Aorta (tissue), 5 donors: ENCODE measurements at places on chromosomes 5 and 9. TPM values are rescaled to one million over a fixed set of nuclear protein-coding genes. Genes with fewer than 3 reads are reported as not detected.
A peak's percentile ranks its signal among the peaks of the same experiment; 100 is the strongest.

GRCh38 chr9:106775960-106776359 lies 87.0 kb upstream of the ZNF462 start:
- no peaks in the 10 kb centered on the region for H3K27me3 ChIP-seq
- no peak overlapping the region for H3K4me3 ChIP-seq
- no peaks in the 10 kb centered on the region for H3K4me1 ChIP-seq

The PALM2AKAP2 gene
- total RNA-seq, result 58.1 TPM

The ZNF622 gene
- 22.7 TPM for total RNA-seq

DNA sequence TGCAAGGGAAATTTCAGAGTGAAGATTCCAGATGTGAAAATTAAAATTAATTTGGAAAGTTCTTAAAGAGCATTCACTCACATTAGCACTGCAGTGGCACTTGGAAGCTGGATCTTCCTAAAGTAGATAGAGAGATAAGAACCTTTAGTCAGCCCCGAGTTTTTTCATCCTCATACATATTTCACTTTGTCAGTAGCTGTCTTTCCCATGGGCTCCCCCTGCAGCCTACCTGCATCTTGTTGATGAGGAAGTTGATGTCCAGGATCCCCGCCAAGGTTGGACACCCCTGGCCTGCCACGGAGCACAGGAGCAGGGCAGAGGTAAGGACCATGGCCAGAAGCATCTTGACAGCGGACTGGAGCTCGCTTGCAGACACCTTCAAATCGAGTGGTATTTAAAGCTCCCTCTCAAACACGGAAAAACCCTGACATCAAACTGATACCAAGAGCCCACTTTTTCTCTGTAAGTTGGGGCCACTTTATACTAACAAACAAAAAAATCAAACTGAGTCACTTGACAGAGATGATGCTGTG lies at the start of gene IL9:
Gene IL9 (minus strand): TSS at position 368 of the 533 bp plus-strand sequence. CDS start 25 bp downstream, at position 343.
- DNase-seq, result no peak
- H3K27ac ChIP-seq, result no peak within 1 kb of the TSS
- H3K4me3 ChIP-seq, result no peak within 1 kb of the TSS
- no peaks in the 10 kb centered on the region for H3K36me3 ChIP-seq

DNA sequence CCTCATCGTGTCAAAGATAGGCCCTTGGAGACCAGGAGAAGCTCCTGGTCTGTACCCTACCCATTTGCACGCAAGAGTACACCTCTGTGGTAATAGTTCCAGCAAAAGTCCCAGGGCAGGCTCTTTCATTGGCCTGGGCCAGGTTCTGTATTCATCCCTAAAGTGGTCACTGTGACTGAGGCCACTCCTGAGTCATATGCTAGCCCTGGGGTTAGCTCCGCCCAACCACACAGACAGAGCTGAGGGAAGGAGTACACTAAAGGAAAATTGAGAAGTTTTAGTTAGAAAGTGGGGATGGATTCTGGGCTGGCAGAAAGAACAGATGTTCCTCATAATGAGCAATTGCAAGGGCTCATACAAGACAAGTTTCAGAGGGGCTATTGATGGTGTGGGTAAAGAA lies 206.7 kb downstream of the ARHGAP26 start:
- DNase-seq, result no peak
- peaks cover 4% of the 10 kb centered on the region for H3K4me1 ChIP-seq
- H3K36me3 ChIP-seq, result no peaks in the 10 kb centered on the region
- no peak overlapping the region for H3K4me3 ChIP-seq
- no peak overlapping the region for H3K27ac ChIP-seq

- H3K4me3 ChIP-seq, result no peak overlapping the region
- H3K27me3 ChIP-seq, result no peaks in the 10 kb centered on the region
- H3K36me3 ChIP-seq, result no peaks in the 10 kb centered on the region
- no peak for DNase-seq
- no peak overlapping the region for H3K27ac ChIP-seq
- H3K4me1 ChIP-seq, result no peaks in the 10 kb centered on the region
Observed at GRCh38 chr9:34332076-34332964, 3.0 kb downstream of the NUDT2 start.

DNA sequence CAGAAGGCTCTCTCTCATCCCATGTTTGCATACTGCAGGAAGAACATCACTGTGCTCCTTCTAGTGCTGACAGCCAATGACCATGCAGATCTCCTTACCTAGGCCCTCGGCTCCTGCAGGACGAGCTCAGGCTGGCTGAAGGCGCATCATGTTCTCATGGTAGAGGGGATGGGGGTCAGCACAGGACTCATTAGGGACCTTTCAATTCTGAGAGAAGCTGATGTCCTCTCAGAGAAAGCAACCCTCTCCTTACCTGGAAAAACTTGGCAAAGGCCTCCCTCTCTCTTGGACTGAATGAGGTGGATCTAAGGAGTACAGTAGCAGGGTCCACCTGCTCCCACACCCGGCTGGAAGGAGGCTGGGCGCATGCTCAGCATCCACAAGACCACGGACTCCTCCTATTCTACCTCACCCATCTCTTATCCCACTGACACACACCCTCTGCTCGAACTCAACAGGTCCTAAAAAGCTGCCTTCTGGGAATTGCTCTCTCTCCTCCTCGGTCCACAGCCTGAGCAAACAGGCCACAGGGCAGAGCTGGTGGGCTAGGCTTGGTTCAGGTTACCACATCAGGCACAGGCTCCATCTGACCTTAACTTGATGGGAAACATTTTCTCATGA lies 2.9 kb downstream of the IPPK start:
- H3K36me3 ChIP-seq, result peaks cover 3% of the 10 kb centered on the region
- DNase-seq, result no peak
- no peaks in the 10 kb centered on the region for H3K4me1 ChIP-seq
- no peak overlapping the region for H3K27ac ChIP-seq
- no peaks in the 10 kb centered on the region for H3K27me3 ChIP-seq

DNA sequence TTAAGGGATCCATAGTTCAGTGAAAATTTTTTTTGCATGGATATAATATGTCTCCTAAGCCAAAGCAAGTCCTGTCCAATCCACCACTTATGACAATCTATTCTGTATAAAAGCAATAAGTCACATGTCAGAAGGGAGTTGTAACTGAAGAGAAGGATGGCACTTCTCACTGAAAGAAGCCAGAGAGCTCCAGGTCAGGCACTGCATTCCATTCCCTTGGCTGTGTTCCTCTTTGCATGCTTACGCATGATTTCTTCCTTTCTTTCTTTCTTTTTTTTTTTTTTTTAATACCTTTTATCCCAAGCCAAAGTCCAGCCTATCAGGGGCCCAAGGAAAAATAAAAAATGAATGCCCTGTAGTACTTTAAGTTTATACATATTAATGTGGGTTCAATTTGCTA lies 39.8 kb downstream of the MAMDC2 start:
- H3K4me1 ChIP-seq, result no peaks in the 10 kb centered on the region
- no peak overlapping the region for H3K27ac ChIP-seq
- H3K27me3 ChIP-seq, result no peaks in the 10 kb centered on the region
- no peak overlapping the region for H3K4me3 ChIP-seq
- H3K36me3 ChIP-seq, result no peaks in the 10 kb centered on the region

- H3K36me3 ChIP-seq, result no peaks in the 10 kb centered on the region
- H3K27me3 ChIP-seq, result no peaks in the 10 kb centered on the region
- H3K4me3 ChIP-seq, result no peak overlapping the region
- peaks cover 1% of the 10 kb centered on the region for H3K4me1 ChIP-seq
- DNase-seq, result no peak
- H3K27ac ChIP-seq, result no peak overlapping the region
Observed at GRCh38 chr5:78615697-78616096, 32.9 kb downstream of the LHFPL2 start.

The SEMA5A gene
- 21.8 TPM for total RNA-seq

The FLT4 gene
- total RNA-seq, result 22.1 TPM

GRCh38 chr5:126523818-126524510 lies 71.1 kb downstream of the ALDH7A1 start:
- H3K27me3 ChIP-seq, result no peaks in the 10 kb centered on the region
- peak overlapping the region; percentile 77 for H3K27ac ChIP-seq
- peaks cover 5% of the 10 kb centered on the region for H3K4me1 ChIP-seq
- no peaks in the 10 kb centered on the region for H3K36me3 ChIP-seq

The PHF24 gene
- total RNA-seq, result 0.57 TPM

DNA sequence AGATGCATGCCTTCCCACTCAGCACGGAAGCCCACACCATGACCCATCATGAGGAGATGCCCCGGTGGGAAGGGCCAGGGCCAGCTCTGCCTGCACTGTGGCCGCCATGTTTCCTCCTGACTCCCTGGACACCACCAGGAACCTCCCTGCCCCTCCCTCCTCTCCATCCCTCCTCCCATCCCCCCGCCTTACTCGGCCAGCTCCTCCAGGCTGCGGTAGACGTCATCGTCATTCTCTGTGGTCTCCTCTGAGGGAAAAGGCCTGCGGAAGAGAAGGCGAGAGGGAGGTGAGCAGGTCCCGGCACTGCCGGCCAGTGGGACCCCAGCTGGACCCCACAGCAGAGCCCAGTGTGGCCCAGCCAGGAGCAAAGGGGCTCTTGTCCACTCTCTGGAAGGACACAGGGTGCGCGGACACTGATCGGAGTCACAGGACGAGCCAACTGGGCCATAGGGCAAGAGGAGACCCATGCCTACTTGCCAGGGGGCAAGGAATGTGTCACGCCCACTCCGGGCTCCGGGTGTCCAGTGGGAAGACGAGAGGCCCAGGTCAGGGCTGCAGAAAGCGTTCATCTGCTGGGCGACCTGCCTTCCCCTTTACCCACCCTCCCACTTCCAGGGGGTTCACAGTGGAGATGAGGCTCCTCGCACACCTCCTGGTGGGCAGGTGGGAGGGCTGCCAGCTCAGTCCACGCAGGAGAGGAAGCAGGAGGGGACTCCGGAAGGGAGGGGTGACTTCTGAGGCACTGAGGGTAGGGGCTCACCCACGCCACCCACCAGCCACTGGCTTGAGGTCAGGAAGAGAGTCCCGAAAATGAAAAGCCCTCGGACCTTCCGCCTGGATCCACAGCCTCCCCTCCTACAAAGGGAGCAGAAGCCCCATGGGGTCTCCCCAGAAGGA lies 96.2 kb upstream of the SARDH start:
- H3K4me1 ChIP-seq, result no peaks in the 10 kb centered on the region
- no peak overlapping the region for H3K4me3 ChIP-seq
- H3K27ac ChIP-seq, result no peak overlapping the region
- H3K36me3 ChIP-seq, result no peaks in the 10 kb centered on the region
- H3K27me3 ChIP-seq, result no peaks in the 10 kb centered on the region
- DNase-seq, result no peak

DNA sequence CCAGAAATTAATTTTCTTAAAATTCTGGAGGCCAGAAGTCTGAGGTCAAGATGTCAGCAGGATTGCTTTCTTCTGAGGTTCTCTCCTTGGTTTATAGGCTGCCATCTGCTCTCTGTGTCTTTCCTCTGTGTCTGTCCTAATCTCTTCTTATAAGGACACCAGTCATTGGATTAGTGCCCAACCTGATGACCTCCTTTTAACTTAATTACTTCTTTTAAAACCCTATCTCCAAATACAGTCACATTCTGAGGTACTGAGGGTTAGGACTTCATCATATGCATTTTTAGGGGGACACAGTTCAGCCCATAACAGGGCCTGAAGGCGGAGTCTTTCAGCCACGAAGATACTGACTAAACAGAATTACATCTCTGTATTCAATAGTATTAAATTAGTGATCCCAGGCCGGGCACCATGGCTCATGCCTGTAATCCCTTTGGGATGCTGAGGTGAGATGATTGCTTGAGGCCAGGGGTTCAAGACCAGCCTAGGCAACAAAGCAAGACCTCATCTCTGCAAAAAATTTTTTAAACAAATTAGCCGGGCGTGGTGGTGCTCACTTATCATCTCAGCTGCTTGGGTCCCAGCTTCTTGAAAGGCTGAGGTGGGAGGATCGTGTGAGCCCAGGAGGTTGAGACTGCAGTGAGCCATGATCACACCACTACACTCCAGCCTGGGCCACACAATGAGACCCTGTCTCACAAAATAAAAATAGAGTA lies 5.9 kb upstream of the RPS6 start:
- no peak overlapping the region for H3K4me3 ChIP-seq
- DNase-seq, result no peak
- no peaks in the 10 kb centered on the region for H3K27me3 ChIP-seq

DNA sequence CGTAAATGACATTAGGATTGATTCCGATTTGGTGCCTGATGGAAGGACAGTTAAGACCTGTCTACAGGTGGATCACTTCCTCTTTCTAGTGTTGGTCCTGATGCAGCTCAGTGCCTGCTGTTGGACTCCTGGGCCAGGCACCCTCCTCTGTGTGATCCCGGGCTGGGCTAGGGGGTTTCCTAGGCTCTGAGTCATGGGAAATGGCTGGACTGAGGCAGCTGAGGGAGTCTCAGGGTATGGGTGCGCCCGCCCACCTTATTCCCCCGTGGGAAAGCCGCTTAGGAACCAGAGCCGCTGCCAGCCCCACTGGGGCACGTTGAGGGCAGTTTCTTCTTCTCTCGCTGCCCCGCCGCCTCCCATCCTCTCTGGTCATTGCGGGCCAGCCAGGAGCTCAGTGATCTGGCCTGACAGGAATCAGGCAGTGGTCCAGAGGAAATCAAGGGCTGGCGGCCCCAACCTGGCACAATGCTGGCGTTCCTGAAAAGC lies 12.9 kb downstream of the TCF7 start:
- no peak overlapping the region for H3K4me3 ChIP-seq
- H3K36me3 ChIP-seq, result no peaks in the 10 kb centered on the region
- H3K27me3 ChIP-seq, result no peaks in the 10 kb centered on the region
- no peak overlapping the region for H3K27ac ChIP-seq

The GFI1B gene
- total RNA-seq, result not detected

- H3K4me1 ChIP-seq, result peaks cover 3% of the 10 kb centered on the region
- H3K4me3 ChIP-seq, result no peak overlapping the region
- H3K27me3 ChIP-seq, result no peaks in the 10 kb centered on the region
- no peak for DNase-seq
- no peak overlapping the region for H3K27ac ChIP-seq
Observed at GRCh38 chr5:122073864-122074263, 4.2 kb downstream of the LOX start.

DNA sequence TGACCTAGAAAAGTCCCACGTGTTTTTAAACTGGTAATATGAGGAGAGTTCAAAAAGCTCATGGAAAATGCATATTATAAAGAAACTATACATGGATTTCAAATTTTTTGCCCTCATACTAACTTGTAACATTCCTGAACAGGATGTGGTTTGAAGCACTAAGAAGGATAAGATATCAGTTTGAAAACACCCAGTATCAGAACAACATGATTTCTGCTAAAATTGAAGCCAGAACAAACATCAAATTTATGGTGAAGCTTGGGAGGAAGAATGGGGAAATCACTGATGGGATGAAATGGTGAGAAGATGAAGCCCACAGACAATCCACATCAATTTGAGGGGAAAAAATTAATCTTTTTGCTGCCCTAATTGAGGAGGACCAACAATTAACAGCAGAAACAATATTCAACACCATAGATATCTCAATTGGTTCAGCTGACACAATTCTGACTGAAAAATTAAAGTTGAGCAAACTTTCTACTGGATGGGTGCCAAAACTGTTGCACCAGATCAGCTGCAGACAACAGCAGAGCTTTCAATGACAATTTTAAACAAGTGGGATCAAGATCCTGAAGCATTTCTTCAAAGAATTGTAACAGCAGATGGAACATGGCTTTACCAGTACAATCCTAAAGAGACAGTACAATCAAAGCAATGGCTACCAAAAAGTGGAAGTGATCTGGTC lies 113.2 kb upstream of the SNX2 start:
- DNase-seq, result no peak
- no peak overlapping the region for H3K27ac ChIP-seq
- no peaks in the 10 kb centered on the region for H3K36me3 ChIP-seq
- no peak overlapping the region for H3K4me3 ChIP-seq
- no peaks in the 10 kb centered on the region for H3K27me3 ChIP-seq

- no peak overlapping the region for H3K27ac ChIP-seq
- H3K27me3 ChIP-seq, result no peaks in the 10 kb centered on the region
- H3K4me1 ChIP-seq, result peaks cover 3% of the 10 kb centered on the region
- DNase-seq, result peak; percentile 97
Observed at GRCh38 chr9:121725008-121725775, 73.8 kb downstream of the DAB2IP start.
